Mammary epithelial cell (primary cell): ENCODE measurements at places on chromosomes 2 and 18.
A peak's percentile ranks its signal among the peaks of the same experiment; 100 is the strongest.

GRCh38 chr2:208415255-208415654 is 8.7 kb downstream of the PTH2R start:
- no peak for DNase-seq

DNA sequence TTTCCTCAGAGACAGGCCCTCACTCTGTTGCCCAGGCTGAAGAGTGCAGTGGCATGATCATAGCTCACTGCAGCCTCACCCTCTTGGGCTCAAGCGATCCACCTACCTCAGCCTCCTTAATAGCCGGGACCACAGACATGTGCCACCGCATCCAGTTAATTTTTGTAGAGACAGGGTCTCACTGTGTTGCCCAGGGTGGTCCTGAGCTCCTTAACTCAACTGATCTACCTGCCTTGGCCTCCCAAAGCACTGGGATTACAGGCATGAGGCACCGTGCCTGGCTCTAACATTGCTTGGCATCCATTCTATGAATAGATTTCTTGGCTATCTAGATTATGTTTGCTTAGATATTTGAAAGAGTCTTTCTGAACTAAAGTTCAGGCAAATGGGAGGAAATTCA is 21.6 kb downstream of the R3HDM1 start:
- DNase-seq = no peak

- no peak for DNase-seq
Measured at GRCh38 chr2:203775684-203776083, 69.2 kb downstream of the CD28 start.

- no peak for DNase-seq
Measured at GRCh38 chr2:64649013-64649484, 4.7 kb downstream of the SERTAD2 start.

- peak; percentile 84 for DNase-seq
Measured at GRCh38 chr2:159454185-159454584, 162.2 kb downstream of the BAZ2B start.

DNA sequence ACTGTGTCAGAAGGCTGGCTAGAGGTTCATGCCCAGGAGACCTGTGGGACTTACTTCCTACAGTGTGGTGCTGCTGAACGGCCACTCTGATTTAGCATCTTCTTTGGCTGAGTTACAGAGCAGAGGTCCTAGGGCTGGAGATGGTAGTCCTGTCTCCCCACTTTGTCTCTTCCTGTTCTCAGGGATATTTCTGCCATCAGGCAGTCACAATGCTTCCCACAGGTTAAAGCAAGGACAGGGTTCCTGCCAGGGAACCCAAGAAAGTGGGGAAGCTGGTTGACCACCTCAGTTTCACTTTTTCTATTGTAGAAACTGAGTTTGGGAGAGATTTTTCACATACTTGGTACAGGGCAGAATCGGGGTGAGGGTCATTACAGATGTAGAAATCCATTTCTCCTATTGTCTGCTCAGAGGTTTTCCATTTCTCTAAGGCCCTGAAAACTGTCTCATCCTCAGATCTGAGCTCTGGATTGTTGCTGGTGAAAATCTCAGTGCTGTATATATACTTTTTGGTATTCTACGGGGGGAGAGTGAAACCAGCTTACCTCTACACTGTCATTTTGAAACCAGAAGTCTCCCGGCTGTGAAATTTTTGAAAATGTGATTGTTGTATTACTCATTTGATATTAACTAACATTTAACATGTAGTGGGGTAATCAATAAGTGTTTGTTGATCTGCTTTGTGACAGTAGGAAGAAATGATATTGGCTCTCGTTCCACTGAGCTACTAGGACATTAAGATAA is 37.0 kb upstream of the MEP1B start:
- DNase-seq = no peak

GRCh38 chr2:116180072-116180471 is 1634.4 kb upstream of the DDX18 start:
- DNase-seq = no peak

DNA sequence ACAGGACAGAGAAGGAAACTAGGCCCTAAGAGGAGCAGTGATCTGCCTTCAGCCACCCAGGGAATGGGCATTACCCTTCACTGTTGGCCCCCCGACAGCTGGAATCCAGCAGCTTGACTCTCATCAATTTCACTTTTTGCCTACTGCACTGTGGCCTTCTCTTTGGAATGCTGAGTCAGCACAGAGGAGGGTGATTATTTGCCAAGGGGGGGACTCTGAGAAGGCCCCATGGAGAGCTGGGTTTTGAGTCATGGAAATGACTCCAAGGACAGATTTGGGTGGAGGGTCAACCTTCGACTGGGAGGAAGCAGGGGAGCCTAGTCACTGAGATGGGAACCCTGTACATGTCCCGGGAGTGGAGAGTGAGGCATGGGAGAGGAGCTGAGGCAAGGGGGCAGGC is 38.1 kb upstream of the NTSR2 start:
- no peak for DNase-seq

- DNase-seq = no peak
Measured at GRCh38 chr2:151030663-151031230, 230.9 kb downstream of the RBM43 start.

- no peak for DNase-seq
Measured at GRCh38 chr2:216619411-216620393, 13.5 kb upstream of the IGFBP2 start.

DNA sequence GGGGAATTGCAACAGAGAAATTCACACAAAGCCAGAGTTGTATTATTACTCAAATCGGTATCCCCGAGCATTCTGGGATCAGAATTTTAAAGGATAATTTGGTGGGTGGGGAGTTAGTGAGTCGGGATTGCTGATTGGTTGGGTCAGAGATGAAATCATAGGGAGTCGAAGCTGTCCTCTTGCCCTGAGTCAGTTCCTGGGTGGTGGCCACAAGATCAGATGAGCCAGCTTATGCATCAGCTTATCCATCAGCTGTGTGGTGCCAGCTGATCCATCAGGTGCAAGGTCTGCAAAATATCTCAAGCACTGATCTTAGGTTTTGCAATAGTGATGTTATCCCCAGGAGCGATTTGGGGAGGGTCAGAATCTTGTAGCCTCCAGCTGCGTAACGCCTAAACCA is 34.3 kb upstream of the ITM2C start:
- DNase-seq = peak; percentile 20

DNA sequence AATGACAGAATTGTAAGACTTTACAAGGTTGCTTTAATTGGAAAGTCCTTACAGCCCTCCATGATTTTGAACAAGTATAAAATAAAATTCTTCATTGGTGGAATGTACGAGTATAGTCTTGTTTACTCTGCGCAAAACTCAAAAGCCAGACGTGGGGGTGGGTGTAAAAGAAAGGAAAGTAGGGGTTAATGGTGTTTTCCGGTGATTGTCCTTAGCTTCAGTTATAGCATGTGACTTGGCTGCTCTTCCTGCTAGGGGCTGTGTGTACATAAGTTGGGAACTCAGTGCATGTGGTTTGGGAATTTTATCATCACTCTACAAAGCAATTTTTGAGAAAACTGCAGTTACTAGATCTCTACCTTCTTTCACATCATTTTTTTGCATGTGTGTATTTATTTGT is 82.4 kb upstream of the CAVIN2 start:
- DNase-seq = no peak

DNA sequence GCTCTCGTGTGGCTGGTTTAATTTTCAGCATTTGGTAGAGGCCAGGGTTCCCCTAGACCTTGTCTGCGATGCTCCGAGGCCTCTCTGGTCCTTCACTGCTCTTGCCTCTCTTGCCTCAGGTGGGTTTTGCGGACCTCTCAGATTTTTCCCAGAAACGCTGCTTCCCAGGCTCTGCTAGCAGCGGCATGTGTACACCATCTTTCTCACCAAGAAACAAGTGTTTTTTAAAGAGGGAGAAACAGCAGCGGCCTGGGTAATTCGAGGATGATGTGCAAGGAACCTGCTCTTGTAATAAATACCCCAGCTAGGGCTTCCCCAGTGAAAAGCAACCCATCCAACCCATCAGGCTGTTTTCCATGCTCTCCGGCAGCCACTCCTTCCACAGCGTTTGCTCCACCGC is 33.5 kb upstream of the COL6A3 start:
- no peak for DNase-seq

- DNase-seq = peak; percentile 89
Measured at GRCh38 chr2:175742367-175742766, 259.7 kb downstream of the LNPK start.

GRCh38 chr18:111306-112014 is 46.9 kb upstream of the USP14 start:
- peak; percentile 66 for DNase-seq

DNA sequence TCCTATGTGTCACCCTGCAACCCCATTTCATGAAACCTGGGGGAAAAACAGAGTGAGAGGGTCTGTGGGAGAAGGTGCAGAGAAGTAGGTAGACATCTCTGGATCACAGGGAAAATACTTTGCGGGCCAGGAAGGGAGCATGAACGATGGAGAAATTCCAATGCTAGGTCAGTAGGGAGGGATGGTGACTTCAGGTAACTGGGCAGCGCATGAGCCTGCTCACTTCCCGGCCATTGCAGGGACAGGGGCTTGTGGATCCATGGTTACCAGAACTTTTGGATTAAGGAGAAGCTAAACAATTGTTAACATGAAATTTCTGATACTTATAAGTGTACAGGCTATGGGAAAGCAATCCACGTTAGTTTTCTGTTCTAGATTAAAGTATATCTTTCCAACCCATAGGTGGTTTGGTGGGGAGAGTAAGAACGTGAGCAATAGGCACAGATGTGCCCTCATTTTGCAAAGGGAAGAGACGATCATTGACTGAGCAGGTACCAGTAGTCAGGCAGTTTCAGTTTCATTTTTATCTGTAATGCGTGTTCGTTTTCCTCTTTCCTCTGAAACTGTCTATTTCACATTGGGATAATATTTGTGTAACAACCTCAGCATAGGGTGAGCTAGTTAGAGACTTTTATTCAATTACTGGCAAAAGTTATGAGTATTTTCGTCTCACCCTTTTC is 65.0 kb downstream of the NYAP2 start:
- DNase-seq = no peak

- no peak for DNase-seq
Measured at GRCh38 chr18:28030458-28030857, 146.5 kb downstream of the CDH2 start.
